ENCODE measurements at places on chromosomes 7 and 10.

- DNase-seq = no peak
These were observed 64.9 kb upstream of the NRBF2 start for GRCh38 chr10:63068246-63068645.

- no peak for DNase-seq
These were observed 49.6 kb downstream of the ABCB5 start for GRCh38 chr7:20665096-20665495.

DNA sequence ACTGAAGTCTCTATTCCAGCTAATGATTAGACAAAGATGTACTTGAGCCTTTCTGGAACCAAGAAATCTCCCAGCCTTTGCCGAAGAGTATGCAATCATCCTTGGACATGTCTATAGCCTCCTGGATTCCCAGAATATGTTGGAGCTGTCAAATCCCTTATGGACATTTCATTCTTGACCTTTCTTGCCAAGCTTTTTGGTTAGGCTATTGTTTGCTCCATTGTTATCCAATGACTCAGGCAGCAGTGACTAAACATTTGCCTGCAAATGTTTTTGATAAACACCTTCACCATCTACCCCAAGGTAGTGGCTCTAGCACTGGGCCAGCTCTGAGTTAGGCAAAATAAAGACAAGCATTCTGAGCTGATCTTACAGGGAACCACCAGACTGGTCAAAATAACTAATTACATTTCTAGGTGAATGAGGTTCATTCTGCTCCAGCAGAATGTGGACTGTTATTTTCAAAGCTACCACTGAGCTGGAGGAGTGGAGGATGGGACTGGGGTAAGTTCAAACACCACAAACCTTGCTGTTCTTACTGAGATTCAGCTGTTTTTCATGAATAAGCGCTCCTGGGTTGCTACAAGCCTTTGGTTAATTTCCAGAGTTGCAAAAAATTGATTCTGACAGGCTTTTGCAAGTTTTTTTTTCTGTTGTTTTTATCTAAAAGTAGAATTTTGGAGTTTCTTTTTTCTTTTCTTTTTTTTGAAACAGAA, 81.0 kb downstream of the TMEM270 start:
- no peak for DNase-seq

DNA sequence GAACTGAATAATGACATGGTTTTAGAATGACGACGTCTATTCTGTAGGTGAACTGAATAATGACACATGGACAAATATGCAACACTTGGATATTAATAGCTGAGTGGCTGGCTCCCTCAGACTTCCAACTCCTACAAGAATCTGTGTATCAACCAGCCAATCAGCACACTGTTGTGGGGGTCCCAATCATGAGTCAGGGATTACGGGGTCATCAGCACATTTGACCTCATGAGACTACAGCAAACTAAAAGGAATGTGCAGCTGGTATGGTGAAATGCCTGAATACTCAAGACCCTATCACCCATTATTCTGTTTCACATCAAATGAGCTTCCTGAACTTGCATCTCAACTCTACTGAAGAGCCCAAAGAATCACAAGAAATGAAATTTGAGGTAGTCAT, 192.5 kb downstream of the ANK3 start:
- no peak for DNase-seq

DNA sequence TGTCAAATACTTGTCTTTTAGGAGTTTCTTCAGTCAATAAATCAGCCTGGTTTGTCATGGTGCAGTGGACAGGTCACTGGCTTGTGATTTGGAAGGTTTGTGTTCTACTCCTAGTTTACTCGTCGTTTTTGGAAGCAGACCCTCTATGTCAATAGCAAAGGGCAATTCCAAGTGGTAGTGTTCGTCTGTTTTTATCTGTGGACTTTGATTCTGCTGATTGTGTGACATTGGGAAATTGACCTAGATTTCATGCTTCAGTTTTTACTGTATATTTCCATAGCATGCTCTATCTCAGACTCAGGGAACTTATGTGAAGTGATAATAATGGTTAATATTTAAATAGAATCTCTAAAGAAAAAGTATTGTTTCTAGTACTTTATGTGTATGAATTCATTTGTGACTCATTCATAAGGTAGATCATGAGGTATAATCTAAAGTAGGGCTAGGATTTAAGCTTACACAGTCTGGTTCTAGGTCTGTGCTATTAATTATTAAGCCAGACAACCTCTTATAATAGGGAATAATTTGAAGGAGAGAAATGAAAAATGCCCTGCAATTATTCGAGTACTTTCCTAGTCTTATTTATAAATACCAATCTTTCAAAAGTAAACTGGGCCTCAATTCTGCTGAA, 198.1 kb downstream of the REEP3 start:
- no peak for DNase-seq

Measured in GF-D8 (cell line).